PC-9 (cell line): ENCODE measurements at places on chromosomes 16 and 17. TPM values are rescaled to one million over a fixed set of nuclear protein-coding genes. Genes with fewer than 3 reads are reported as not detected.
A peak's percentile ranks its signal among the peaks of the same experiment; 100 is the strongest.

GRCh38 chr17:1485423-1486376 is 6.8 kb downstream of the MYO1C start:
- H3K4me3 ChIP-seq, result peak overlapping the region; percentile 75
- no peak for DNase-seq
- no peaks in the 10 kb centered on the region for H3K27me3 ChIP-seq
- no peaks in the 10 kb centered on the region; the same call in 1 of the 2 replicates for H3K36me3 ChIP-seq
- peaks cover 54% of the 10 kb centered on the region for H3K4me1 ChIP-seq

DNA sequence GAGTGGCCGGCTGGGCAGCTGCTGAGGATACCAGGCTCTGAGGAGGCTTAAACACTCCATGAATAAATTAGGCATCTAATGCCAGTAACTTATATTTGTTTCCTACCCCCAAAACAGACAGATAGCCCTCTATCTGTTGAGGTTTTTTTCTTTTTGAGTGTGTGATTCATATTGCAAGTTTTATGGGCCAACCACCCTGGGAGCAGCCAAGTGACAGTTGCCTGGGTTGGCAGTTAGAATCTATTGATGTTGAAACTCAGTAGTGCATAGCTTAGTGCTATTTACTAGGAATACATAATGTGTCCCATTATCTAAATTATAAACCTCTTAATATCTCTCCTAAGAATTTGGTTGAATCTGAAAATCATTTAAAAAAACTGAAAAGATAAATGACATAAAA is 397.4 kb downstream of the CA10 start:
- H3K27me3 ChIP-seq, result peaks cover 10% of the 10 kb centered on the region; the same call in 1 of the 2 replicates
- H3K36me3 ChIP-seq, result no peaks in the 10 kb centered on the region
- H3K27ac ChIP-seq, result no peak overlapping the region
- no peak for DNase-seq

DNA sequence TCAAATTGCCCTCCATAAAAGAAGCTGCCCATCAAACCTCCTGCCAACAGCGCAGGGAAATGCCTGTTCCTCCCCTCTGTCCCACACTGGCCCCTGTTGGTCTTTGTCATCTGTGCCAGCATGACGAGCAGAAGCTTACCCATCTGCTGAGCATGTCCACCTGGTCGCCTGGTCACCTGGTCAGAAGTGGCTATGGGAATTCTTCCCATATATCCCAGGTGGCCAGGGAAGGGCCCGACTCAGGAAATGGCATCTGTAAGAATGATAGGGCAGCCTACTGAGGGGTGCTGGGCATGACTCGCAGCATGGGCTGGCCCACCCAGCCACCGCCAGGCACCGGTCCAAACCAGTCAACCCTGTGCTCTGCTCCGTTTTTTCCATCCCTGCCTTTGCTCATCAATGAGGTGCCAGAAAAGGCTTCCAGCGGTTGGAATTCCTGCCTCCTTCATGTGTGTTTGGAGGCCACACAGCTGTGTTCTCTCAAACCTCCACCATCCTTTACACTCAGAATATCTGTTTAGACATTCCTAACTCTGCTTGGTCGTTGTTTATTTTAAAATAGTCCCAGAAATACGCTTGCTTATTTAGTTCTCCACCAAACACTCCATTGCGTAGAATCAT is 145.2 kb downstream of the CLEC16A start:
- H3K4me1 ChIP-seq, result peaks cover 22% of the 10 kb centered on the region
- DNase-seq, result no peak
- H3K27ac ChIP-seq, result no peak overlapping the region
- H3K4me3 ChIP-seq, result no peak overlapping the region

- no peak overlapping the region for H3K27ac ChIP-seq
- DNase-seq, result no peak
- H3K27me3 ChIP-seq, result peaks cover 25% of the 10 kb centered on the region; the same call in 1 of the 2 replicates
- H3K4me1 ChIP-seq, result no peaks in the 10 kb centered on the region
- H3K4me3 ChIP-seq, result no peak overlapping the region
- no peaks in the 10 kb centered on the region for H3K36me3 ChIP-seq
These were observed 178.1 kb upstream of the CCL2 start for GRCh38 chr17:34076743-34077631.

- no peak overlapping the region for H3K27ac ChIP-seq
- H3K4me3 ChIP-seq, result no peak overlapping the region
These were observed 105.8 kb downstream of the CMIP start for GRCh38 chr16:81550432-81550808.

GRCh38 chr16:26197707-26198106 is 505.9 kb downstream of the HS3ST4 start:
- no peak overlapping the region for H3K4me3 ChIP-seq
- H3K36me3 ChIP-seq, result no peaks in the 10 kb centered on the region
- no peaks in the 10 kb centered on the region for H3K4me1 ChIP-seq
- DNase-seq, result no peak
- H3K27ac ChIP-seq, result no peak overlapping the region

- H3K4me3 ChIP-seq, result no peak overlapping the region
- no peaks in the 10 kb centered on the region for H3K27me3 ChIP-seq
- H3K36me3 ChIP-seq, result no peaks in the 10 kb centered on the region
- no peaks in the 10 kb centered on the region for H3K4me1 ChIP-seq
These were observed 34.5 kb downstream of the TBC1D16 start for GRCh38 chr17:80000981-80001775.

- H3K27me3 ChIP-seq, result no peaks in the 10 kb centered on the region
- H3K27ac ChIP-seq, result no peak overlapping the region
- H3K36me3 ChIP-seq, result no peaks in the 10 kb centered on the region
- H3K4me1 ChIP-seq, result no peaks in the 10 kb centered on the region
These were observed 22.9 kb downstream of the CDIP1 start for GRCh38 chr16:4515611-4516233.

DNA sequence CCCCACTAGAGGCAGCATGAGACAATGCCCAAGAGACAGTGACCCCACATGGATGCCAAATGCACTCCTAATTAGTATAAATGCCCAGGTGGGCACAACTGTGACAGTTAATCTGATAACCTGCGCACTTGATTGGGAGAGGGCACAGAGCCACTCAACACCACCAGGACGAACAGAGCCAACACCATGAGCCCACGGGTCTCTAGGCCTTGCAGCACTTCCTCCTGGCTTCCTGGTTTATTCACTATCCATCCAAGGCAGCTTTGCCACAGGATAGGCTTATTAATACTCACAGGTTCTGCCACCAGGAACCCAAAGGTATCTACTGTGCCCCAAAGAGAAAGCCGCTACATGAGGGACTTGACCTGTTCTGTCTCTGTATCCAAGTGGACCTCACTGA is 14.9 kb downstream of the AXIN2 start:
- H3K27me3 ChIP-seq, result no peaks in the 10 kb centered on the region
- peaks cover 25% of the 10 kb centered on the region for H3K4me1 ChIP-seq
- DNase-seq, result no peak
- no peak overlapping the region for H3K27ac ChIP-seq

- H3K4me3 ChIP-seq, result no peak overlapping the region
- H3K36me3 ChIP-seq, result no peaks in the 10 kb centered on the region
- no peaks in the 10 kb centered on the region for H3K4me1 ChIP-seq
- H3K27ac ChIP-seq, result no peak overlapping the region
These were observed 7.3 kb downstream of the SLC5A10 start for GRCh38 chr17:18959071-18959844.

GRCh38 chr17:78684026-78684425 is 98.0 kb downstream of the CYTH1 start:
- no peaks in the 10 kb centered on the region for H3K27me3 ChIP-seq
- H3K4me3 ChIP-seq, result no peak overlapping the region
- no peak overlapping the region for H3K27ac ChIP-seq

DNA sequence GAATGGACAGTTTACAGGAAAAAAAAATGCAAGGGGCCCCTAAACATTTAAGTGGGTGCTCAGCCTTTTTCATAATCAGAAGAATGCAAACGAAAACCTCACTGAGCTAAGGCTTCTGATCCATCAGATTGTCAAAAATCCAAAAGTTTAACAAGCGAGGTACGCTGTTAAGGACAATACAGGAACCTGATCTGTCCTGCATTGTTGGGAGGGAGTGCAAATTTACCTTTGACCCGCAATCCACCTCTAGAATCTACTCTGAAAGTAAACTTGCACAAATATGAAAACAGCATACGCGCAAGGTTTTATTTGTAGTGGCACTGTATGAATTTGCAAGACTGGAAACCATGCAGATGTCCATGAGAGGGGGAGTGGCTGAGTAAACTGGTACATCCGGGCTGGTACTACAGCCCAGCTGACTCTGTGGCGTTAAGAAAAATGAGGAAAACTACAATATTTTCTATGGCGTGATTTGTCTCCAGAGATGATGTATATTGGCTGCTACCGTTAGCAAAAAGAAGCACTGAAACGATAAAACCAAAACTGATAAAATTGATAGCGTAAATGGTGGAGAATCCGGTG is 28.8 kb upstream of the ST6GALNAC1 start:
- peaks cover 9% of the 10 kb centered on the region for H3K4me1 ChIP-seq
- no peaks in the 10 kb centered on the region for H3K27me3 ChIP-seq
- H3K36me3 ChIP-seq, result no peaks in the 10 kb centered on the region
- H3K27ac ChIP-seq, result peak overlapping the region; percentile 37
- peak overlapping the region; percentile 69 for H3K4me3 ChIP-seq

DNA sequence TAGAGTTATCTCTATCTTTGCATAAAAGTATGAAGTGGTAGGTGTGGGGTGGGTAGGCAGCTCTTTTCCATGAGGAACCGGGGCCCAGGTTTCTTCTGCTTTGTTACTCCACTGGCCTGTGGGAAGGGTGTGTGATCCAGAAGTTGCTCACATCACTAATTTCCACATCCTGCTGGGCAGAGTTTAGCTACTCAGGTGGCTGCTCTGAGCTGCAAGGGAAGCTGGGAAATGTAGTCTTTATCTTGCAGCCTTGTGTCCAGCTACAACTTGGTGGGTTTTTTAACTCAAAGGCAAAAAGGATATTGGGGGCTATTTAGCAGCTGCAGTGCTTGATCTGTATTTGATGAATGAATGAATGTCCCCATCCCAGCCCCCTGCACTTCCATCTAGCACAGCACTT is 335.3 kb downstream of the SNX29 start:
- H3K36me3 ChIP-seq, result no peaks in the 10 kb centered on the region
- no peak for DNase-seq
- H3K27me3 ChIP-seq, result no peaks in the 10 kb centered on the region
- no peak overlapping the region for H3K4me3 ChIP-seq

DNA sequence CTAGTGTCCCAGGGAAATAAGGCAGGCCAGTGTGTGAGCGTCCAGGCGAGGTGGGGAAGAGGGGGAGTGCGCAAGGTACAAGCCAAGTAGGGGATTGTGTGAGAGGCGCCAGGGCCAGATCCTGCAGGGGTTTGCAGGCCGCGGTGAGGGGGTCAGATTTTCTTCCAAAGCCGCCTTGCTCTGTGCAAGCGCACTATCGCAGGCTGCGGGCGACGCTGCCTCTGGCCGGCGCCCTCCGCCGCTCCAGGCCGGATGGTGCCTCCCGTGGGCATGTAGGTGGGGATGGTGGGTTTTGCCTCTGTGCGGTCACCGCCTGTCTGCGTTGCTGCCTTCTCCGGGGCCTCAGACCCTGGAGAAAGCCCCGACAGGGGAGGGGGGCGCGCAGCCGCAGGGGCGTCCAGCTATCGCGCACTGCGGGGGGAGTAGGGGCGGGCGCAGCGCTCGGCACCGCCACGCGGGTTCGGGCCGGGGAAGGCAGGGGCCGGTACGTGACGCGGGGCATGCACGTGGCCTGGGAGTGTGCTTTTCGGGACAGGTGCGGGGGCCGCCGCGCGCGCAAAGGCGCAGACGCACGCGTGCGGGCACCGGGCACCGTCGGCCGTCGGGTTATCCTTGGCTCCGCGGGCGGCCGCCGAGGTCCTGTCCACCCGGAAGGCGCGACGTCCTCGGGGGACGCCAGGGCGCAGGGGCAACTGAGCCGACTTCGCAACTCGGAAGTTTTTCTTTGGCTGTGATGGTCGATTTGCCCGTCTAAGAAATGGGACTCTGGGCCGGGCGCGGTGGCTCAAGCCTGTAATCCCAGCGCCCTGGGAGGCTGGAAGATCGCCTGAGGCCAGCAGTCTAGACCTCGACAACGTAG is 1.1 kb upstream of the HAPSTR1 start:
- peaks cover 16% of the 10 kb centered on the region for H3K4me1 ChIP-seq
- H3K36me3 ChIP-seq, result peaks cover 20% of the 10 kb centered on the region

GRCh38 chr17:11996722-11997146 is 541 bp downstream of the ZNF18 start:
- H3K27ac ChIP-seq, result 0 out of 2 replicates have a peak overlapping the region, but pooled peaks have one; percentile 24
- H3K4me1 ChIP-seq, result no peaks in the 10 kb centered on the region; the same call in 1 of the 2 replicates
- H3K36me3 ChIP-seq, result no peaks in the 10 kb centered on the region
- no peaks in the 10 kb centered on the region for H3K27me3 ChIP-seq
- H3K4me3 ChIP-seq, result peak overlapping the region; percentile 90
- DNase-seq, result peak; percentile 35

GRCh38 chr17:4365103-4365627 is 1.3 kb downstream of the UBE2G1 start:
- peaks cover 23% of the 10 kb centered on the region for H3K4me1 ChIP-seq
- no peaks in the 10 kb centered on the region for H3K27me3 ChIP-seq
- H3K27ac ChIP-seq, result peak overlapping the region; percentile 60
- peak; percentile 87 for DNase-seq

DNA sequence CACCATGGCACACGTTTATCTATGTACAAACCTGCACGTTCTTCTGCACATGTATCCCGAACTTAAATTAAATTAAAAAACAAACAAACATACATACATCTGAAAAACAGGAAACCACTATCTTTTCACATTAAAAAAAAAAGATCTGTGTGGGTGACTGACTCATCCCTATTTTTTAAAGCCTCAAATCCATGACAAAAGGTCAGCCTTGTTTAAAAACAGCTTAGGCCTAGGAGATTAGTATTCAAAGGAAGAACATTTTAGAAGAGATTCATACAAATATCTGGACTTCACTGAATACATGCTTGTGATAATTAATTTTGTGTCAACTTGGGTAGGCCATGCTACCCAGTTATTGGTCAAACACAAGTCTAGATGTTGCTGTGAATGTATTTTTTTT is 4.7 kb upstream of the PRKAR1A start:
- no peaks in the 10 kb centered on the region for H3K36me3 ChIP-seq
- H3K4me3 ChIP-seq, result no peak overlapping the region
- peaks cover 6% of the 10 kb centered on the region for H3K4me1 ChIP-seq

- H3K36me3 ChIP-seq, result no peaks in the 10 kb centered on the region
- no peak overlapping the region for H3K27ac ChIP-seq
- H3K27me3 ChIP-seq, result no peaks in the 10 kb centered on the region
- DNase-seq, result no peak
- H3K4me1 ChIP-seq, result no peaks in the 10 kb centered on the region
These were observed 1106.1 kb upstream of the GOT2 start for GRCh38 chr16:59840169-59840568.

- no peak overlapping the region for H3K27ac ChIP-seq
- DNase-seq, result no peak
- no peaks in the 10 kb centered on the region for H3K27me3 ChIP-seq
- no peak overlapping the region for H3K4me3 ChIP-seq
- no peaks in the 10 kb centered on the region for H3K36me3 ChIP-seq
- H3K4me1 ChIP-seq, result no peaks in the 10 kb centered on the region
These were observed 65.3 kb downstream of the RMI2 start for GRCh38 chr16:11410376-11411058.

- DNase-seq, result no peak
- no peaks in the 10 kb centered on the region for H3K27me3 ChIP-seq
- no peaks in the 10 kb centered on the region for H3K36me3 ChIP-seq
- H3K27ac ChIP-seq, result no peak overlapping the region
- no peak overlapping the region for H3K4me3 ChIP-seq
These were observed 36.1 kb downstream of the NLK start for GRCh38 chr17:28078341-28079229.

- no peaks in the 10 kb centered on the region for H3K4me1 ChIP-seq
- no peak for DNase-seq
- no peaks in the 10 kb centered on the region for H3K36me3 ChIP-seq
- H3K4me3 ChIP-seq, result no peak overlapping the region
- no peak overlapping the region for H3K27ac ChIP-seq
These were observed 576.0 kb downstream of the KCNJ18 start for GRCh38 chr17:22268214-22268911.

Gene EXOC3L1
- total RNA-seq, result 0.35 TPM in 1 of 2 replicates, not detected in the other

Gene RNF222
- 0.45 and 0.79 TPM in 2 replicates for total RNA-seq

Gene NPTX1
- 6.1 and 6.9 TPM in 2 replicates for total RNA-seq

Gene MT1H
- not detected in 2 replicates for total RNA-seq

Gene GRAP
- total RNA-seq, result 0.48 and 0.93 TPM in 2 replicates

Gene ACSM2A
- not detected in 2 replicates for total RNA-seq
